ENCODE measurements at places on chromosomes 13 and 19.

DNA sequence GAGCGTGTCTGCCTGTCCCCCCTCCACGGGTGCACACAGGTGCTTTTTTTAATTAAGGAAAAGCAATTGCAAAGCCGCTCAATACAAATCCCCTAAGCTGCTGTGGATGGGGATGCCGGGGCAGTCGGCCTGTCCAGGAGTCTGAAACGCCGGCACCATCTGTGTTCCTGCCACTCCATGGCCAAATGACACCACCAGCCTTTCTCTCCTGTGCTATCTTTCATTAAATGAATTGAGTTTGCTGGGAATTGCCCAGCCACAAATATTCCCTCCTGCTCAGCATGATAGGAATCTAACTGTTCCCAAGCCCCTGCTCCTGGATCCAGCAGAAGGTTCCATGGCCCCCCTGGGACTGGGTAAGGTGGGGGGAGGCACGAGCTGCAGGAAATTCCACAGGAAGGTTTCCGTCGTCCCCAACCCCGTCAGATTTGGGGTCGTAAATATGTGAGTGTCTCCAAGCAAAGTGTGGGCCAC, 139.2 kb downstream of the KDM4B start:
- no peak for DNase-seq

DNA sequence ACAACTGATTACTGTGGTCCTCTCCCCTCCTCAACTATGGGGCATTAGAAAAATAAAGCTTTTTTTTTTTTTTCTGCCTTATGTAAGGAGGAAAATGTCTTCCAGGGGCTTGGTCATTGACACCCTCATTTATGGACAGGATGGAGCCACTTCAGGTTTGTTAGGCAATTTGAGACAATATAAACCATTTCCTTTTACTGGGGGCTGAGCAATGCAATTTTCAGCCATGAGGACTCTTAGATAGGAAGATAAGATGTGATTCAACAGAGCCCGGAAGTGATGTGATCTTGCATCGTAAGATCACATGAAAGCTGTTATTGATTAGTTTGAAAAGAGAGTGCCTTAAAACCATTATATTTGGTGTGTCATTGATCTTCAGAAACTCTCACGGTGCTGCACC, 210.8 kb downstream of the OXGR1 start:
- no peak for DNase-seq

DNA sequence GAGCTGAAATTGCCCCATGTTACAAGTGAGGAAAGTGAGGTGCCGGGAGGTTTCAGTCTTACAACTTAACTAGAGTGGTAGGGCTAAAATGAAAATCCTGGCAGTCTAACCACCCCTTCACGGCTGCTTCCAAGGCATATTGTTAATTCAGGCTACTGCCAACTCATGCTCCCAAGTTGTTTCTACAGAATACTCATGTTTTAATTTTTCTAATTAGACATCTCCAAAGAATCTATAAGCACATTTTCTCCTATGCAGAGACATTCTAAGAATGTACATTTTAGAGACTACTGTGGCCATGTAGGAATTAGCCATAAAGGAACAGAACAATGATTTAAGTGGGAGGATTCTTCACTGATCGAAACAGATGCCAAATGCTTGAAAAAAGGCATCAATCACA, 7.0 kb upstream of the TSC22D1 start:
- no peak for DNase-seq

DNA sequence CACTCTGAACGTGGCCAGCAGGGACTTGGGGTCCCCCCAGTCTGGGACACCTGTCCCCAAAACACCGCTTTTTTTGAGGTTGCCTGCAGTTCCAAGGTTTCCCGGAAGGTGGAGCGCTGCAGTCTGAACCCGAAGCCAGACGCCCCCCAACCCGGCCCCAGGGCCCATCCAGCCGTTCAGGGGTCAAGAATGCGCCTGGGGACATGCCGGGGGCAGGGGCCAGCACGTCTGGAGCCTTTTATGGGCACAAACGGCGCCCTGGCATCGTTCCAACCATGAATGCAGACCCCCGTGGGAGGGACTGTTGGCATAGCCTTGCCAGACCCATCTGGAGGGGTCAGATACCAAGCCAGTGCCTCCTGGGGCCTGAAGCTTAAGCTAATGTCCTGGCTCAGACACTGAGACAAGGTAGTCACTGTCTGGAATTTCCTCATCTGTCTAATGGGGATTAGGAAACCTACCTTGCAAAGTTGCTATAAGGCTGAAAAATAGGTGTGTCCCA, 6.9 kb downstream of the S1PR5 start:
- DNase-seq, result peak; percentile 50

DNA sequence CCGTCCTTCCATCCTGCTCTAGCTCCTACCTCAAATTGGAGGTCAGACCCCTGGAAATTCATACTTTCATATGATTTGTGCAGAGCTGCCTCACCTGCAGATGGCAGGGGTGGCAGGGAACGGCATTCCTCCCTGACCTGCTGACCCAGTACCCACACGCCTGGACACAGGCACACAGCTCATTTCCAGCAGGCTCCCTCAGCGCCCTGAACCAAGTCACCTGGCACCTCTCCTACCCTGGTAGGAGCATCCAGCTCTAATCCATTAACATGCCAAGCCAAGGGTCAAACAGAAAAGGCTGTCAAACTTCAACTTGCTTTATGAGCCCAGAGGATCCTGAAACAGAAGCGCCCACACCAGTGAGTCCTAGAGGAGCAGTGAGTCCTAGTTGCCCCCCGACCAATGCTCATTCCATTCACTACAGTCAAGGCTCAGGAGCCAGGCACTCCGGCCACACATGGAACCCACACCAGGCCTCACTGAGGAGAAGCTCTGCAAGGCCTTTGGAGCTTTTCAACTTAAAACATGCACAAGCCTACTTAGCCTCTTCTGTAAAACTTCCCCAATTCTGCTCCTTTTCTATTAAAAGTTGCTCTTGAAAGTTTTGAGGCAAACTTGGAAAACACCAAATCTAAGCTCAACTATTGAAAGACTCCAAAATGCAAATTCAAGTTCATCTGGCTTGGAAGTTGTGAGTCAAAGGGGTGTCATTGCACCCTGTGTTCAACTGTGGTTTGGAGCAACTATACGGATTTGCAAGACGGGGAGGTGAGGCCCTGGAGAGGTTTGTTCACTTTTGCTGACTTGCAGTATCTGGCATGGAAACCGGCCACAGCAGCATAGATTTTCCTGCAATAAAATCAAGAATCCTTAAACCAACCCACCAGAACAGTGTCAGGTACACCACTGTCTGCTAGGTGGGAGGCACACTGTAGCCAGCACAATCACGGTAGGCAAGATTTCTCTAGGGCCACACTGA, 96.7 kb downstream of the CRYL1 start:
- no peak for DNase-seq

DNA sequence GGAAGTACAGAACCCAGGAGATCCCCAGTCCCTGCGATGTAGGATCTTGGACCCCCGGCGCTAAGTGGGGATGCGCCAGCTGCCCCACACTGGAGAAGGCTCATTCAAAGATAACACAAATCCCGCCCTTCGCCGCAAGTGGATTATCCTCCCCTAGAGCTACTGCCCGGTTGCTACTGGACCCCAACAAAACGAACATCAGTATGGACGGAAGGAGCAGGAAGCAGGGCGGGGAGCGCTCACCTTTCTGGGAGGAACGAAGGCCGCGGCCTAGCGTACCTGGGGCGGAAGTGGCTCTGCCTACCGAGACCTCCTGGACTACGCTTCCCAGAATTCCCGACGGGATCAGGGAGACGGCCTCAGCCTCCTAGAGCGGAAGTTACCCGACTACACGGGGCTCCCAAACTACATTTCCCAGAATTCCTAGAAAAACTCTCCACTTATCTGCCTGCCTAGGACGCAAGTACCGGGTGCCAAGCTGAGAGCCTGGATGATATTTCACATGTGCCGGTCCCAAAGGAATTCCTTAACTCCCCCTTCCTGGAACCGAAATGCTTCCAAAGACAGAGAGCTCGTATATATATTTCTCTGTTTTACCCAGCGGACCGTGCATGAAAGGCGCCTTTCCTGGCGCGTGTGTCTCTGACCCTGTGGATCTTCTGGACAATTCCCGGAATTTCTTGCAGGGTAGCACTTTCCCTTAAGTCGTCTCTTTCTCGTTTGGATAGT, at the start of gene ZNF112:
Gene ZNF112, minus strand, starts transcription at position 298 of the 729 bp plus-strand sequence. CDS start 16,141 bp downstream, outside the sequence.
- peak; percentile 93 for DNase-seq

DNA sequence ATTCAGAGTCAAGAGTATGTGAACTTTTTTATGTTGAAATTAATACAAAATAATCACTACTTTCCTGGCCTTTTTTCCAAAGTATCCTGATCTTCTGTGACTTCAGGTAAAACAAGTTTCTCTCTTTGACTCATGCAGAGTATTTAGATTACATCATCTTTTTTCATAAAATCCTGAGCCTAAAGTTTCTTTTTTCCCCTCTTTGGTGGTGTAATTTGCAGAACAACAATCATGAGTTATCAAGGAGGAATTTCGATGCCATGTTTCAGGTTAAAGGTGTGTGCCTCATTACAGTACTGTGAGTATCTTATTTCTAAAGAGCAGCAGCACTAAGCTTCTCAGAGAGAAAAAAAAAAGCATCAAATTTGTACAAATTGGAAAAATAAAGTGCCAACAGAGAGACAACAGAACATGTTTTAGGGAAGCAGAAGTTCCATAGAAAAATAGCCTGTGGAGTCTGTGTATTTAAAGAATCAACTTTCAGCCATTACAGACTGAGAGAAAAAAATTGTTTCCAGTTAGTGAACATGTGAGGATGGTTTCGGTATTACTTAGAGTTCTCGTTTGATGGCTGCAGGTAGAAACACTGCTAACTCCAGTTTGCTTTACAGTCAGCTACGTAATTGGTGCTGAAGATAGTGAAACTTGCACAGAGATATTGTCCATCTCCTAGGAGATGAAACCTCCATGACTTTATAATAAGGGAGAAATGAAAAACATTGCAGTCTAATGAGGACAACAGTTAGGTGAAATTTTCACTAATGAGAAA, 78.1 kb upstream of the PCDH9 start:
- DNase-seq, result no peak

DNA sequence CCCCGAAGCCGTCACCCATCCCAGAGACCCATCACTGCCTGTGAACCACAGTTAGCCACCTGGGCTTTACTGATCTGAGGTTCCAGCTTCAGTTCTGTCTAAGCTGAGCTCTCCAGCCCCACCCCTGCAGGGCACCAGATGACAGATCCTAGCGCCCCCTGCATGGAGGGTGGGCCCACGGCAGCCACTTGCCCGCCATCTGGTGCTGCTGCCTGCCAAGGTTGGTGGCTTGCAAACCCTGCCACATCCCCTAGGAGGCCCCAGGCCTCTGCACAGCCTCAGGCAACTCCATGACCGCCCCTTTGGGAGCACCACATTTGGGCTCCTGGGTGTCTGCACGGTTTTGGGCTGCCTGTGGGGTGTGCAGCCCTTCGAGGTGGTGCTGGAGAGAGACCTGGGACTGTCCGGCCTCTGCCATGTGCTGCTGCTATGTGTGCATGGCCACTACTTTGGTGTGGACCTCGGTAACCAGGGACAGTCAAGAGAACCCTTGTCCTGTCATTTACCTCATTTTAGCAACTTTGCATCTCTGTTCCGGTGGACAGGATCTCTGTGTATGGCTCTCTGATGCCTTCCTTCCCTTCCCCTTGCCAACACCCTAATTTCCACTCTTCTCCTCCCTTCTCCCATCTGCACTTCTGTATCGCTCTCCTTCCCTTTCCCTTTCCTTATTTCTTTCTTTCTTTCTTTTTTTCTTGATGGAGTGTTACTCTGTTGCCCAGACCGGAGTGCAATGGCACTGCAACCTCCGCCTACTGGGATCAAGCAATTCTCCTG, 17.4 kb upstream of the SDHAF1 start:
- peak; percentile 67 for DNase-seq

- DNase-seq, result no peak
These were observed 61.6 kb downstream of the LRCH1 start for GRCh38 chr13:46614582-46614981.

GRCh38 chr13:39552246-39552645, 50.7 kb downstream of the LHFPL6 start:
- no peak for DNase-seq

GRCh38 chr19:36008336-36008978, at the start of gene SYNE4:
TSS of gene SYNE4 (minus strand) at chr19:36008813. CDS start at chr19:36008681, 132 bp downstream.
- DNase-seq, result no peak

- DNase-seq, result peak; percentile 1
These were observed 324.8 kb upstream of the PCDH9 start for GRCh38 chr13:67554746-67555452.

- DNase-seq, result peak; percentile 46
These were observed 288.5 kb downstream of the NALCN start for GRCh38 chr13:101127741-101128353.

DNA sequence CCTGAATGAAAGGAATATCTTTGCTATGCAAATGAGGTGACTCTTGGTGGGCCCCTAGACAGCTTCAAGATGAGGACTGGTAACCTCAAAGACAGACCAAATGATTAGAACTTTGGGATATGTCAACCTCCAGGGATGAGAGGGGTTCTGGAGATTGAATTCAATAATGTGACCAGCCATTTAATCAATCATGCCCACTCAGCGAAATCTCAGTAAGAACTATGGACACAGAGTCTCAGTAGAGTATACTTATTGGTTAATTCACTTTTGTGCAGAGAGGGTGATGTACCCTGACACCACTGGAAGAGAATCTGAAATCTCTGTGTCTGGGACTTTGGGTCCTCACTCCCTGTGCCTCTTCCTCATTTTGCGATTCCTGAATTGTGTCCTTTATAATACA, 662.8 kb downstream of the OLFM4 start:
- DNase-seq, result no peak

- no peak for DNase-seq
These were observed 1.4 kb downstream of the HNRNPM start for GRCh38 chr19:8446061-8446709.

DNA sequence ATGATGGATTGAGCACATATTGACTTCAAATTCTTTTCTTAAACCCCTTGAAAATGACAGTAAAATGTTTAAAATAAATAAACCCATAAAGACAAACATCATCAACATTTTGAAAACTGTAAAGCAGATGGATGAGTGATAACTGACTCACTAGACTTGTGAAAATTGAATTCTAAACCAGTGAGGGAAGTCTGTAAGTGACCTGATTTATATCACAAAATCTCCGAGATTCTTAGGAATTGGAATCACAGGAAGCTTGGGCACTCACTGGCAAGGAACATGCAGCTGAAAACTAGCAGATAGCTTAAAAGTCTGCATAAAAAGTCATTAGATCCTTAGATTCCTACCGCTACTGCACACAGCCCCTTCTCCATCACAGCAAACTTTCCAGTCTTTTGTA, 51.3 kb upstream of the TSC22D1 start:
- no peak for DNase-seq

DNA sequence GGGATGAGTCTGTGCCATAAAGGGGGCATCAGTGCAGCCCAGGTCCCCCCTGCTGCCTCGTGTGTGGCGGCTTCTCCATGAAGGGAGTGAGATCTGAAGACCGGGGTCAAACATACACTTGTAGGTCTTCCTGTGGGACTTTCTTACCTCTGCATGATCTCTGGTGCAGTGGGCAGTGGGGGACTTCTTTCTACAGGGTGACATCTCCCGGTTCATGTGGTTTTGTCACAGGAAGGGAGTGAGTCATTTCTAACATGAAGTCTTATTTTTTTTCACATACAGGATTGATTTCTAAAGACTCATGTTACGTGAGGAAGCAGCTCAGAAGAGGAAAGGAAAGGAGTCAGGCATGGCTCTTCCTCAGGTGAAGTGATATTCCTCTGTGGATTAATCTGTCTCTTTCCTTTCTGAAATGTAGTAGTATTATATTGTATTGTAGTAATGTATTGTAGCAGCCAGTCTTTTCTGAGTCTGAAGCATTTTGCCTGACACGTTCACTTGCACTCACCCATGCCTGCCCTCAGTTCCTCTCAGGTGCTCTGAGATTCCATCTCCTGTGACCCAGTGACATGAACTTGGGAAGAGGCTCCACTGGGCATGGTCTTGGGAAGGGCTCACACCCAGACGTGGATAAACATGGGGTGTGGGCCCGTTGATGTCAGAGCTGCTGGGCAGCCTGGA, 15.7 kb downstream of the ZNF808 start:
- no peak for DNase-seq

- DNase-seq, result no peak
These were observed 351.0 kb downstream of the NALCN start for GRCh38 chr13:101065329-101065728.

Measured in hematopoietic multipotent progenitor cell treated with erythropoietin and hydrocortisone succinate and interleukin-3 and kit ligand, for 8 days (in vitro differentiated cells).